Substantia nigra (tissue), 51 donors: ENCODE measurements at places on chromosomes 4 and X.

GRCh38 chr4:87916626-87917025 is 58.9 kb upstream of the SPP1 start:
- DNase-seq: no peak

DNA sequence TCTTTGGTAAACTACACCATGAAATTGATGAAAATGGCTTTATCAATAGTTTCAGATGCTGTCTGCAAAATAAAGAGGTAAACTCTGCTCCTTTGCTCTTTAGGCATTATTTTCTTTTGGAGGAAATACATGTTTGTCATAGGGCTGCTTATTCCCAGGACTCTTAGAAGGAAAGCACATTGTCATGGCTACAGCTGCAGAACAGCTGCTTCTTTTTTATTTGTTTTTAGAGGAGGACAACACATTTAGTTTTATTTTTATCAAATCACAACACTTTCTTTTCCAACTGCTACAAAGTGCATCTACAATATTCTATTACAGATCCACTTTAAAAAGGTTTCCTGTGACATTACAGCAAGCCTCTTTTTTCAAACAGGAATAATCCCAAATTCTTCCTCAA is 12.7 kb upstream of the HPF1 start:
- no peak for DNase-seq

GRCh38 chrX:120334151-120334550 is 22.9 kb upstream of the TMEM255A start:
- no peak for DNase-seq

DNA sequence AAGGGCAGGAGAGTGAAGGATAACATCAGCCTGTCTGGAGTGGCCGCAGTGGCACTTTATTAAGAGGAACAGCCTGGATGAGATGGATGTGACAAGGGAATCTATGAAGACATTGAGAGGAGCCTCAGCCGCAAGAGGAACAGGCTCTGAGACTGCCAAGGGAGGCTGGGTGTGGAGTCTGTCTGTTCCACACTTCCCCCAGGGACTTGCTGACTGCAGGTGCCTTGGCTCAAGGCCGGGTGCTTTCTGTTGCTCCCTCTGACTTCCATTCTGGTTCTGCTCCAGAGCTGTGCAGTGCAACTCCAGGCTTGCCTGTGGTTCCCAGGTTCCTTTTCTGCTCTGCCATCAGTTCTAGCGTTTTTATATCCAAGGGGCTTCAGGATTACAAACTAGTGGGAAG is 54.6 kb downstream of the FRMPD3 start:
- no peak for DNase-seq

DNA sequence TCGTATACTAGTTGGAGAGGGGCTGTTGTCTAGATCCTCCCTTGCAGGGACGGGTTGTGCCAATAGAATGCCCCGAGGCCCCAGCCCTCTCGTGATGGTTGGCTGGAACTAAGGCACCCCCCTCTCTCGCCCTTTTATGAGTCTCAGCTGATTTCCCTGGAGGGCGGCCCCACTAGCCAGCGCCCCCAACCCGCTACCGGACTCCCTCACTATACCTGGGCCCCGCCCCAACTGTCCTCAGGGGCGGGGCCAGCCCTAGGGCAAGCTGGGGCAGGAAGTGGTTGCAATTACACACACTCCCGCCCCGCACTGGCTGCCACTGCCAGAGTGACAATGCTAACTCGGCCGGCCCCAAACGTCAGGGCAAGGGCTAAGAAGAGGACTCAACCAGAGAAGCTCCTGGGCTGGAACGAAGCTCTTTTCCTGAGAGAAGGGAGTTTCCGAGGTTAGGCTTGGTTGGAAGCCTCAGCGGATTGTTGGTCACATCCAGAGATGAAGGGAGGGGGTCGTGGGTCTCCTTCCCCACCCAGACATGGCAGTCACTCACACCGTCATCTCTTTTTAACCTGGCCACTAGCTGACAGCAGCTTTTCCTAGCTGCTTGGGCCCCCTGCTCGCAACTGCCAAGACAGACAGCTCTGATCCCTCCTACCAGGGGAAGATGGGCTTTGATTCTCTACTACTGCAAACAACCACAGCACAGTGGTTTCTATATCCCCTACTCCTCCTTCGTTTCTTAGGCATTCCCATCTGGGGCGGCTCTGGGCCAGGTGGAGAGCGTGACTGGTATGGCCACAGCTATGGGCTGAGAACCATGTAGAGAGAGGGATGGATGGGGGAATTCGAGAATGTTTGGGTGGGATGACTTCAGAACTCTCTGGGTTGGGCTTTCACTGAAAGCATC is 21.0 kb upstream of the BCORL1 start:
- DNase-seq: no peak

- no peak for DNase-seq
These were observed 78.3 kb downstream of the CT47B1 start for GRCh38 chrX:120797188-120797851.

GRCh38 chrX:5155301-5155700 is 1073.4 kb downstream of the NLGN4X start:
- DNase-seq: no peak

- DNase-seq: no peak
These were observed 1.7 kb upstream of the GPR143 start for GRCh38 chrX:9767375-9767774.

DNA sequence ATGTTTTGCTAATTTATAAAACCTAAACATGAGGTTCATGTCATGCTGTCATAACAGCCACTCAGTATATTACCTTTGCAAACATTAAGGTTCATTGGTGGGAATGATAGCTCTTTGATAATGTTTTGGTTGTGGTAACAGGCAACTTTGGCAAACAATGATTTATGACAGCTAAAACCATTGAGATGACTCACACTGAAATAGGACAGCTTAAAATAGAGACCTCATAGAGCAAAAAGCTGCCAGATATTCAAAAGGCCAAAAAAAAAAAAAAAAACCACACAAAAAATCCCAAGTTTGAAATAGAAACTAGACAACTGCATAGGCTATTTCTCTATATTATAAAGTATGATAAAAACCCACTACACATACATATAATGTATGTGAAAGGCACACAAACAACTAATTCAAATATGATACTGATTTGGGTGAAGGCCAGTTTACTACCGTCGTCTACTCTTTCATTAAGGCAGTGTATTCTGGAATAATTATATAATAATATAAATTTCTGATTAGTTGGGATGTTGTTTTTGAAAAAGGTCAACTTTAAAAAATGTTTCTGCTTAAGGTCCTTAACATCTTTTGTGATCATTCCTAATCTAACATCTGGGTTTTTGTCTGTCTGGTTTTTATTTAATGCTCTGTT is 646.0 kb upstream of the PITX2 start:
- DNase-seq: no peak

GRCh38 chr4:132097041-132097440 is 1052.1 kb upstream of the PCDH10 start:
- no peak for DNase-seq

- no peak for DNase-seq
These were observed 63.0 kb upstream of the LNX1 start for GRCh38 chr4:53654300-53654758.

GRCh38 chrX:38318606-38319005 is 8.7 kb downstream of the RPGR start:
- DNase-seq: no peak

DNA sequence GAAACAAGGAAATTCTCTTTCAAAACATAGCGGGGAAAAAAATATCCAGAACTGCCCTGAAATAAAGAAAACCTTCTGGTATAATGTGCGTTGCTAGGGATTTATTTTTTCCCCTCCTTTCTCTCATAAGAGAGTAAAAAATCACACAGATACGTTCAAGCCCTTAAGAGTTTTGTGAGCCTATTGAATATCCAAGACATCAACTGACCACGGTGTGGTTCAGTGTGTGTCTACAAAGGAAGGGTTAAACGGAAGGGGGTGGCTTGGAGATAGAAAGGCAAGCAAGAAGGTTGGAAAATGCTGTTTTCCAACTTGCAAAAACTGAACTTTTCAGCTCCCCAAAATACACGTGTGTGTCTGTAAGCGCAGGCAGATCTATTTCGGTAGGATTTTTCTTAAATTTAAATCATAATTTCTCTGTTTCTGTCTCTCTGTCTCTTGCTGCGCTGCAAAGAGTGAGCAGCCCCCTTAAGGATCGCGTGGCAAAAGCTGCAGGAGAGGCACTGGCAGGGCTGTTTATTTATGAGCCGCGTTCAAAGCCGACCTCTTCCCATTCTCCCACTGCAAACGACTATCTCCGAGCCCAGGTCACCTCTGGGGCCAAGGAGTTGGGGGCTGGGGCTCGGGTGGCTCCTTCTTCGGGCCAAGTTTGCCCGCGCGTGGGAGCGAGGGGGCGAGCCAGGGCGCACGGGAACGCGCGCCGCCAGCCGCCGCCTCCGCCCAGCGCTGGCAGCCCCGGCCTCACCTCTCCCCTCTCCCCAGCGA is 492 bp upstream of the SLIT2 start:
- DNase-seq: no peak

- no peak for DNase-seq
These were observed 206.8 kb upstream of the HAND2 start for GRCh38 chr4:173736840-173737239.

- DNase-seq: no peak
These were observed 112.7 kb upstream of the DUSP21 start for GRCh38 chrX:44731160-44731559.

DNA sequence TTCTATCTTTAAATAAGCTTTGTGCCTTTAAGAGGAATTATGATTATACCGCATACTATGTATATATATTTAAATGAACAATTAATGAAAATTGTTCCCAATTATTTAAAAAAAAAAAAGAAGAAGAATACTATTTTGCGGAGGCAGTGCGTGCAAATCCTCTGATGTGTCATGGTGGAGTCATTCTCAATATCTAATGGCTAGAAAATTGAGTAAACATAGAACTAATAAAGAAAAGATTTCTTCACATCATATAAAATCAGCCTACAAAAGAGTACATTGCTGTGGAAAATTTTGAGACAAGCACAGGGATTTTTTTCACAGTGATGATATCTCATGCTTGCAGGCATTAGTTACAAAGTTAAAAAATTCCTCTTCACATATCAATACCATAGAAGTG is 2.6 kb upstream of the EREG start:
- DNase-seq: no peak

DNA sequence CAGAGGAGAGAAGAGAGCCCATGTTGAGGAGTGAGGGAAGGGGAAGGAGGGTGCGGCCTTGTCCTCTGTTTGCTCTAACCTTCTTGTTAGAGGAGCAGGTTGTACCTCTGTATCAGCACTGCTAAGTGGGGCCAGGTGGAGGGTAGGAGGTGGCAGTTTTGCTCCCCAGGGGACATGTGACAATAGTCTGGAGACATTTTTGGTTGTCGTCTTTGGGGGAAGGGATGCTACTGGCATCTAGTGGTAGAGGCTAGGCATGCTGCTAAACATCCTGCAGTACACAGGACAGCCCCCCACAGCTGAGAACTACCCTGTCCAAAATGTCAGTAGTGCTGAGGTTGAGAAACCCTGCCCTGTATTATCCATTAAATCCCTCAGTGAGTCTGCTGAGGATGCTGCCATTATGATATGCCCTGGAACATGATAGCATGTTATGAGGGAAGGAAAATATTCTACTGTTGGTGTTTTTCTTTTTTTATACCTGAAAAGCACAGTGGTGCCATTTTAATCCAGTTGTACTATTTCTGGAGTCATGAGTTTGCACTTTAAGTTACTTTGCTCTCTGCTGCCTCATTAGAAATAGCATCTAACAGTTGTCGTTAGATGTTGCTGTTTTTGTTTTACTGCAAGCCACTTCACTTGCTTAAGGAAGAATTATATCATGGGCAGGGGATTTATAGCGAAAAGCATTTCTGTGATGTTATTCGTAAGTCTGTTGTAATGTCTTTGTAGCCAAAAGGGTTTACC is 90.6 kb downstream of the LRP2BP start:
- DNase-seq: no peak

- no peak for DNase-seq
These were observed 121.9 kb downstream of the GLRA3 start for GRCh38 chr4:174707051-174707676.

- no peak for DNase-seq
These were observed 514.3 kb downstream of the PCDH7 start for GRCh38 chr4:31234494-31234893.

DNA sequence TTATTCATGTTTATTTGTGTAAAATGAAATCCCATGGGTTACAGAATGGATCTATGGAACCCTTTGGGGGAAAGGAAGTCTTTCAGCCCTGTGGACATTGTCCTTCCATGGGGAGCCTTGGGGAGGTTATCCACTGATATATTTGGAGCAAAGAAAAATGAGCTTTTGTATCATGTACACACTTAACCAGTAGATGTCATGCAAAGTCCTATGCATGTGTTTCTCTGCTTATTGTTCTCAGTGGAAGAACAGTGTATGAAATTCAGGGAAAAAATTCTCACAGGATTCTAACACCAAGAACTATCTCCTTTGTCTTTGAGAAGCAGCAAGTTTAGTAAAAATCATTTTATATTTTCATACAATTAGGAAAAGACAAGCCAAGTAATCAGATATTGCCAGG is 105.3 kb downstream of the DTHD1 start:
- no peak for DNase-seq

DNA sequence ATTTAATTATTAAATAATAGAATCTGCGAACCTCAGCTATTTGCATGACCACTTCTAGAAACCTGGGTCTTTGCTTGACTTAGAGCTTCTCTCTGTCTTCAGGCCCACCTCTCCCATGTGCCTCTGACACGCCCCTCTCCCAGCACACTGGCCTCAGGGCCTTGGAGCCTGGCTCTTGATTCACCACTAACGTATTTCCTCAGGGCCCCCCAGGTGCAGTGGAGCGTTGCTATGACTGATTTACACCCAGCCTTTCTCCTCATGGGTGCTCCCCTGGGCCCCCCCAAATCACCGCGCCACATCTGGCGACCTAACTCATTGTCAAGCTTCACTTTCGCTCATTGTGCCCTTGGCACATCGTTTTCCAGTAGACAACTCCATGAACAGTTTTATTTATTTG is 37.9 kb upstream of the TENM3 start:
- DNase-seq: no peak

- no peak for DNase-seq
These were observed 7.8 kb downstream of the PNCK start for GRCh38 chrX:153665726-153666306.

DNA sequence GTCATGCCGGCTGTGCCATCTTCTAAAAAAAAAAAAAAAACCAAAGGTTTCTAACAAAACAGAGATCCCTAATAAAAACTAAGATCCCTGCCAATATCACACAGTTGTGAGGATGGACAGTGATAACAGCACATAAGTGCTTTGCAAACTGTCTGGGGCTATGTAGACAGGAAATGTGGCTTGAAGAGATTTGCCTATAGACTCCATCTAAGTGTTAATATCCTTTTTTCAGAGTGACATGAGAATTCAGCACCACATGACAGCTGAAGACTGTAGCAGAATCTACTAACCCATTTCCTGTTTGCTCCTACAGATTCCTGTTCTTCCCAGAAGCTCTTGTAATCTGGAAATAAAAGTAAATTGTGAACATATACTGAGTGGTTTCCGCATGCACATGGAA is 215.4 kb downstream of the KDR start:
- no peak for DNase-seq

GRCh38 chrX:133745349-133745748 is 240.0 kb downstream of the GPC3 start:
- no peak for DNase-seq

DNA sequence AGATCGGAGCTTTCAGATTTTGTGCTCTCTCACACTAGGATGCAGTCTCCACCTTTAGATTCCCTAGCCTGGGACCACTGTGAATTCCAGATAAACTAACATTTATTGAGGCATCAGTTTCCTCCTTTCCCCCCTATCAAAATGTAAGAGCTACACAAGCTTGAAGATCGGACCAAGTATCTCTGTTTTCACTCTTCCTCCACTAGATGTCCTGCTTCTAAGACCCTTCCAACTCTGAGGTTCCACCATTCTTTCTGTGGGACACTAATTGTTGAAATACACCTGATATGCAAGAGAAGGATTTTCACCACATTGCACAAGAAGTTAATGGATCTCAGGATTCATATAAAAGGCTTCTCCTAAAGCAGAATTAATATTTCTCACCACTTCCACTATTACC is 43.0 kb upstream of the PHOX2B start:
- no peak for DNase-seq
